Activated CD4-positive, alpha-beta T cell treated with anti-CD3 and anti-CD28 coated beads, Interleukin-2, amount 10 ng/mL, durations not matched to agents 7 days and 5 days (primary cell): ENCODE measurements at places on chromosomes 3 and 15.

DNA sequence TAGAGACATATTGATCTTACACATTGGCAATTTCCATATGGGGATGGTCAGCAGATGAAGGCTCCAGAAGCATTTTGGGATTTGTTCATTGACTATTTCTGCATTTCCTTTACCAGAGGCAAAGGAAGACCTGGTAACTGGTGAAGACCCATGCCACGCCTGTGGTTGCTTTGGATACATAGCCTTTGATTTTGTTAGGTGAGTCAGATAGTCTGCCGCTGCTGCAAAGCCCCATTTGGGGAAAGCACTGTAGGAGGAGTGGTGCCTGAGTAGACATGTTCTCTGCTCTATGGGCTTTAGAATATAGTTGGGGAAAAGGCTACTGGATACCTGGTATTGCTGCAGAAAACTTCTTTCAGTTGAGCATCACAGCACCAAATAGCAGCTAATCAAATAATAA is 56.8 kb downstream of the TFG start:
- DNase-seq: peak; percentile 24

DNA sequence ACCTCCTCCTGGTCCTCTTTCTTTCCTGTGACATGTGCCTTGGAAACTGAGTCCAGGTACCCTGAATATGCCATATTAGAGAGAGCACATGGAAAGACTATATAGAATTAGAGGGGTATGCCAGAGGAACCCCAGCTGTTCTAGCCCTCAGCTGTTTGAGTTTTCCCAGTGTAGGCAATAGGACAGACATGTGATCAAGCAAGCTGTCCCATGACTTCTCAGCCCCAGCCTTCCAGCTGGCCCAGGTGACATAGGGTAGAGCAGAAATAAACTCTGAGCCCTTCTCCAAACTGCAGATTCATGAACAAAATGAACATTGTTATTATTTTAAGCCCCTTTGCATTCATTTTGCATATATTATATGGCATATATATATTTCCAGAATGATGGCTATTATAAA is 118.7 kb downstream of the PPM1L start:
- no peak for DNase-seq

- no peak for DNase-seq
Measured at GRCh38 chr3:176167272-176167671, 1030.0 kb downstream of the TBL1XR1 start.

- DNase-seq: no peak
Measured at GRCh38 chr3:9876991-9877390, 3.1 kb downstream of the CIDEC start.

DNA sequence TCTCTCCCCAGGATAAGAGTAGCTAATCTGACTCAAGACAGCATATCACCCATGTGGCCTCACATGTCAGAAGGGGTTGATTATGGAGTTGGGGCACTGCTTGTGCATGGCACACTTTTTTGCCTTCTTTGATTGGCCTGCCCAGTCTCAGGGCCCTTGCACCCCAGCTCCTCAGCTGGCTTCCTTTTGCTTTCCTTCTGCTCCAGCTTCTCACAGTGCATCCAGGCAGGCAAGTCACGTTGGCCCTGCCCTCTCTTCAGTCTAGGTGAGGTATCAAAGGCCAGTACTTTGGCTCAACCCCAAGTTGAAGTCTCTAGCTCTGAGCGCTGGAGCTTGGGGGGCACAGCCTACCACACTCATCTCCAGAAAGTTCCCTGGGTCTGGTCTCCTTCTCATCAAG is 42.2 kb downstream of the NGRN start:
- DNase-seq: no peak

DNA sequence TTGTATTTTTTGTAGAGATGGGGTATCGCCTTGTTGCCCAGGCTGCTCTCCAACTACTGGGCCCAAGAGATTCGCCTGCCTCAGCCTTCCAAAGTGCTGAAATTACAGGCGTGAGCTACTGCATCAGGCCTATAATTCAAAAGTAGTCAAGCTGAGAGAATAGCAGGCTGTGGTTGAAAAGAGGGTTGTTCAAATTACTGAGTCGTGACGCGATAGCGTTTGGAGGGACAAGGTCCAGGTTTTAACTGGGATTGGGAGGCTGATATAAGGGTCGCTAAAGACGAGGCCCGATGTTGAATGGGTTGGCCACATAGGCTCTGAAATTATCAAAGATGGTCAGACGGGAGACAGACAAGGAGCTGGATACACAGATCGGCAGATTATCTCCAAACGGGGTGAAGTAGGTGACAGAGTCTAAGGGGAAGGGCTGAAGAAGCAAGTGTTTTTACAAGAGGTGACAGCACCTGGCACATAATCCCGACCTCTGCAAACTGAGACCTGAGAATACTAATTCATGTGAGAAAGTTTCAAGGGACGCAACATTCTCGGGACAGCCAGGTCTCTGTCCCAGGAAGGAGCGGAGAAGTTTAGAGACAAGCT is 759 bp upstream of the ARID3B start:
- peak; percentile 20 for DNase-seq

GRCh38 chr3:169286992-169287391 is 376.5 kb downstream of the MECOM start:
- no peak for DNase-seq

DNA sequence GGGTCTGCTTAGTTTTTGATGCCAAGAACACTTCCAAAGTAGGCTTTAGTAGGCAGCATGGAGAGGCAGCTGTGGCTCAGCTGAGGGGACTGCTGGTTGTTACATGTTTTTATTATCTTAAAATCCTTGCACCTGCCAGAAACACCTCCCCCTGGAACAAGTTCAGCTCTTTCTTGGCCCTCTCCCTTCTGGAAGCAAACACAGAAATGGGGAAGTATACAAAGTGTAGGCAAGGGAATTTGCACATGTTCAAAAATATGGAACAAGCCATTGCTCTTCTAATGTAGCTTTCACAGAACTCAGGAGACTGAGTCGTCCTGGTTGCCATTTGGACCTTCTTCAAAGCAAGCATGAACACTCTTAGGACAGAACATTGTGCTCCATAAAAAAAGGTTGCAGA is 169.1 kb upstream of the SEMA6D start:
- DNase-seq: no peak

DNA sequence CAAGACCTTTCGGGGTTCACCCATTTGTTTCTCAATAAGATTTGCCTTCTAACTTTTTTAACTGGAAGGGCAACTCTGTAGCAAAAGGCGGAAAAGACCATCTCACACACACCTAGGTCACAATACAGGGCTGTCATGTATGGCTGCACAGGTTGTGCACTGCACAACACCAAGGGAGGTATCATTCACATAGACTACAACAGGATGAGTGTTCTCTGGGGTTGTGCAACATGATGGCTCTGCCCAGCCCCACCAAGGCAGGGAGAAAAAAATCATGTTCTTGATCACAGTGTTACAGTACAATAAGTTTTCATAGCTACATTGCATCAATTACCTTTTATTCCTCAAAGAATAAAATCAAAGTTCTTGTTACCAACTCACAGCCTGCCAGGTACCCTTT is 52.8 kb downstream of the ANXA2 start:
- no peak for DNase-seq

- DNase-seq: peak; percentile 89
Measured at GRCh38 chr15:75349851-75350588, 3.2 kb downstream of the NEIL1 start.

DNA sequence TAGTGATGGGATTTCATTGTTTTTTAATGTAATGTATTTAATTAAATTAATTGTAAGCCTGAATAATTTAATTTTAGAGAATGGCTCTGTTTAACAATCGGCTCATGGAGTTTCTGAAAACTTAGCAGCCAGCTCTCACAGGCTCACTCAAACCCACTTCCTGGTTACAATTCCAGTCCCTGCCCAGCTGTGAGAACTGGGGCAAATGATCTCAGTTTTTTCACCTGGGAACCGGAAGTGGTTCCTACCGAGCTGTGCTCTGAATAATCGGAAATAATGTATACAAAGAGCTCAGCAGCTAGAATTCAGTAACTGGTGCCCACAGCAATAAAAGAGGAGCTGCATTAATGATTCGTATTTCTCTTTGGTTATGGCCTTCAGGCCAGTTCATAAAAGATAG is 244.3 kb upstream of the MCTP2 start:
- peak; percentile 61 for DNase-seq

- no peak for DNase-seq
Measured at GRCh38 chr15:78212546-78213424, 21.6 kb downstream of the ACSBG1 start.

DNA sequence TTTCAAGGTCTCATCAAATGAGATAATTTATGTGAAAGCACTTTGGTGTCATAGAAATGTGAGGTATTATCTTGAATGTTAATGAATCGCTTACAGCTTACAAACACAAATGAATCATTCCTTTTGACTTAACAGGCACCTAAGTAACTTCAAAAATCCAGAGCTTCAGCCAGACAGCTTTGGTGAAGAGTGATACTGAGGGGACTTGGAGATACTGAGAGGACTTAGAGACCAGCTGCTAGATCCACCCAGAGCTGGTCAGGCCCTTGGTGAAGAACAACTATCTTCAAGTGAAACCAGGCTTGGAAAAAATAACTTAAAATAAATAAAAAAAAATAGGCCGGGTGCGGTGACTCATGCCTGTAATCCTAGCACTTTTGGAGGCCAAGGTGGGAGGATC is 16.2 kb upstream of the ZFYVE19 start:
- DNase-seq: no peak

DNA sequence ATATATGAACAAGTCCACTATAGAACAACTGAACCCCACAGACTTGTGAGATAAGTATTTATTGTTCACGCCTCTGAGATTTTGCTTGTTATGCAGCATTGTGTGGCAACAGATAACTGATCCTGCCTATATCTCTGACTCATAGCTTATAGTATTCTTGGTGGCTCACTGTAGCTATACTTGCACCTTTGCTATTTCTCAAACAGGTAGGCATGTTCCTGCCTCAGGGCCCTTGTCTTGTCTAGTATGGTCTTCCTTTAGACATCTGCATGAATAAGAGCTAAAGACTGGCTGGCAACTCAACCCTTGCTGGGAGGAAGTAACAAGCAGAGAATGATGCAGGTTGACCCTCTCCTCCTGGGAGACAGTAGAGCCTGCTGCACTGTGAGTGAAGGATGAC is 256.1 kb downstream of the CHST2 start:
- DNase-seq: no peak

DNA sequence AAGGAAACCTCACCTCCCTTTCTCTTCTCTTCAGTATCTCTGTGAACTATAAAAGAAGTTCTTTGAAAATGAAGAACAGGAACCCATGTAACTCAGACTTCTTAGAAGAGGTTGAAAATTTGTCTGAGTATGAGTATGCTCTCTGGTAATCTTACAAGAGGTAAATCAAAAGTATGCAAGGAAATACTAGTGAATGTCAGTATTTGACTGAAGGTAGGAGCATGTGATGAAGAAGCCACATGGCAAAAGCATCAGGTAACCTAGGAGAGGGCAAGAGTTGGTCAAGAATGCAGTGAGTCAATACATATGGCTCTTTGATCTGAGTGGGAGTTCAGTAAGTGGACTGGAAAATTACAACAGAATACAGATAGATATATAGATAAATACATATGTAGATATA is 133.0 kb upstream of the NECTIN3 start:
- no peak for DNase-seq

GRCh38 chr3:30319713-30320112 is 286.7 kb upstream of the TGFBR2 start:
- DNase-seq: peak; percentile 22

GRCh38 chr3:108175352-108175751 is 46.9 kb downstream of the IFT57 start:
- DNase-seq: no peak

DNA sequence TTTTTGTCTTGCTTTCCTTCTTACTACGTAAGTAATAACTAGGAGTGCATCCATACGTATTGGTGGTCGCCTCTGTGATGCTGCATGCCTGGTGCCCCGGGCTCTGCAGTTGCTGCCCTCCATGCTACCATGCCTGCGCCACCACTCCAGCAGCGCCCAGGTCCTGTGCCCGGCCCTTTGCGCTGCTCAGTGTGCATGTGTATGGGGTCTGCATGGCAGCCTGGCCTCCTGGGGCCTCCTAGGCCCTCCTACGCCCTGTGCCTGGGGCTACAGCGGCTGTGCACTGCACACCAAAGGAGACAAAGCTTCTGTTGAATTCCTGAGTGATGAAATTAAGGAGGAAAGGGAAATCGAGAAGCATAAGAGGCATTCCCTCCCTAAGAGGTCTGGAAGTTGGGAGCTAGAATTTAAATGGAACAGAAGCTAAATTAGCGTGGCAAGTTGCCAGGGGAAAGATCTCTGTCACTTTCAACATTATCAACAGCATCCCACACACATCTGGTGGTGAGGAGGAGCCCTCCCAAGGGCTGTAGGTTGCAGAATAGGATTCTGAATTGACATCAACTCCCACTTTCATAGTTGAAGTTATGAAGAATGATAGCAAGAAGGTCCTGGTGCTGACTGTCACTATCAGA is 275.0 kb upstream of the CHRM5 start:
- DNase-seq: no peak

DNA sequence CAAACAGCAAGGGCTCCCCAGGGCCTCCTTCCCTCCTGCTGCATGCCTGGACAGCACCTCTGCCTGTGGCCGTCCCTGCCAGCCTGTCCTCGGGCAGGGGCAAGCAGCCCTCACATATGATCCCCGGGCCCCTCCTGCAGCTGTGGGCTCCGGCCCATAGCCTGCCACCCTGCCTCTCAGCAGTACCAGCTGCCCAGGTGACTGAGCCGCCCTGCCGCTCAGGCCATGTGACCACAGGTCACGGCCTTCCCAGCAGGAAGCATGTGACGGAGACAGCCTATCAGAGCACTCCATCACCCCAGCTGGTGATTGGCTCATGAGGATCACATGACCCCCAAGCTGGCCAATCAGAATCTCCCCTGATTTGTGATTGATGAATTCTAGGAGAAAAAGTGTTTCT is 23.9 kb downstream of the ALDH1L1 start:
- DNase-seq: no peak

DNA sequence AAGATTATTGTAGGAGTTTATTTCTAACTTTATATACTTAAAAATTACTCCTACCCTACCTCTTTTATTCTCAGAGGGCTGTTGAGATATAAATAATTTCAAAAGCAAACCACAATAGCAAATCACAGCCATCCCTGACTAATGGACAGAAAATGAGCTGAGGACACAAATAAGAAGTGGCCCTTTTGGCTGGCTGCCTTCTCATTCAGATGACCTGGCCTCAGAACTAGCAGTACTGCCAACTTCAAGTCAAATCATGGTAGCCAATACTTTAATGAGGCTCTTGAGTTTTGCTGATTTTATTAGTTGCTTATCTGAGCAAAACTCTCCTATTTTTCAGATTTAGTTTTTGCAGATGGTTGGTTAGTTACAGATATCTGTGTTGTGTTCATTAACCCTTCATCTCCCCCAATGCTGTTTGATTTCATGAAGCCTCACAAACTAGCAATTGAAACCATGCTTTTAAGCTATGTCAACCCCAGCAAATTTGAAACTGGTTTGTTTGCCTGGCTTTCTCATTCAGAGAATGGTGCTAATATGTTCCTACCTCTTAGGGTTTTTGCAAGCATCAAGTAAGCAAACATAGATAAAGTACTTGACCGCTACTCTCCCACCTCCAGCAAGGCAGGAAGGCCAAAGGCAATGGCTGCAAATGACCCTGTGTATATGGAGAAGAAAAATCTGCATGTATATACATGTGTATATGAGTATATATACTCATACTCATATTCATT is 73.4 kb upstream of the HACD2 start:
- no peak for DNase-seq

- peak; percentile 65 for DNase-seq
Measured at GRCh38 chr3:53375019-53375418, 27.7 kb upstream of the DCP1A start.

GRCh38 chr3:133733226-133733625 is 13.0 kb upstream of the TF start:
- DNase-seq: no peak

- no peak for DNase-seq
Measured at GRCh38 chr3:128382221-128382807, 84.4 kb downstream of the DNAJB8 start.

GRCh38 chr3:140974900-140975299 is 33.3 kb downstream of the SLC25A36 start:
- DNase-seq: no peak
